ENCODE measurements at places on chromosomes 16 and 17. TPM values are rescaled to one million over a fixed set of nuclear protein-coding genes. Genes with fewer than 3 reads are reported as not detected.

The PRSS36 gene
- total RNA-seq: 0.99 TPM

The MMP28 gene
- 6.1 TPM for total RNA-seq

DNA sequence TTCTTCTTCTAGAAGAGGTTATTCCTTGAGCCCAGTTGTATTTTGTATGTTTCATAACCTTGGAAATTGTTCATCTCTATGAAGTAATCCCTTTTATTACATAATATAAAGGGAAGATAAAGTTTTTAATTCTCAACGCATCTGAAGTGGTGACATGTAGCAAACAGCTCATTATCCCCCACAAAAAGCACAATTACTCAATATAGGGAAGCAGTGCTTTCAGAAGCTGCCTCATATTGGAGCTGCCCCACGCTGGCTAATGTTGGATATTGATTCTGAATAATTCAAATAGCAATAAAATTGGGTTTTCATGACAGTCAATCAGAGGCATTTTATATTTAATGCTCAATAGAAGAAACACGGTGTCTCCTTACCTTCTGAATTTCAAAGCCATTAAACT lies 604.3 kb upstream of the RBFOX1 start:
- DNase-seq: no peak

DNA sequence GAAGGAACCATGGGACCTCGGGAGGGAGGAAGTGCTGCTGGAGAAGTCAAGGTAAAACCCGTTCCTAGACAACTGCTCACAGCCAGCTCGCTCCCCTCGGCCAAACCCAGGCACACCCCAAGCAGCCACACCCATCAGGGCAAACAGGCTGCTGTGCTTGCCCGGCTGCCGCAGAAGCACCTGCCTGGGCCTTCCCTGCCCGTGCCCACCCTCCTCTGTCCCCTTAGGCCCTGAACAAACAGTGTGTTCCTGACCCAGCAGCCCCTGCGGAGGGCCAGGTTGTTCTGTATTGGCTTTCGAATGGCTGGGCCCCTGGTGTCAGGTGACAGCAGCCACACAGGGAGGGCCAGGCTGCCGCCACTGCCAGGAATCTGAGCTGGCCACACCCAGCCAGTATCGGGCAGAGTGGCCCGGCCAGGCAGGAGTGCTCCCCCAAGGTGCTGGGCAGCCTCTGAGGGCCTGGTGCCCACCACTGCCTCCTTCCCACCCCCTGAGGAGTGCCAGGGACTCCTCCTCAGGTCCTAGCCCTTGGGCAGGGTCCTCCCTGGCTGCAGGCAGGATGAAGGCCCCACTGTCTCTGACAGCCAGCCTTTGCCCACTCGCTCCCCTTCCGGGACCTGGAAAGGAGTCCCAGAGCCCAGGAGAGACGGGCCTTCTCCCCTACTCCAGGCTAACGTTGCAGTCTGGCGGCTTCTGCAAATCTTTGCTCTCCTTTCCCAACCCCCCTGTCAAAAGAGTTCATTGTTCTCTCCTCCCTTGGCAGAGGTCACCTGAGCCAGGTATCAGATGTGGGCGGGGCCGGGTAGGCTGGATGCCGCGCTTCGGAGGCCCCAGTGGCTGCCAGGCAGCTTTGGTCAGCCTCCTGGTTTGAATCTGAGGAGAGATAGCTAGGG lies 24.0 kb downstream of the LLGL2 start:
- no peak for DNase-seq

DNA sequence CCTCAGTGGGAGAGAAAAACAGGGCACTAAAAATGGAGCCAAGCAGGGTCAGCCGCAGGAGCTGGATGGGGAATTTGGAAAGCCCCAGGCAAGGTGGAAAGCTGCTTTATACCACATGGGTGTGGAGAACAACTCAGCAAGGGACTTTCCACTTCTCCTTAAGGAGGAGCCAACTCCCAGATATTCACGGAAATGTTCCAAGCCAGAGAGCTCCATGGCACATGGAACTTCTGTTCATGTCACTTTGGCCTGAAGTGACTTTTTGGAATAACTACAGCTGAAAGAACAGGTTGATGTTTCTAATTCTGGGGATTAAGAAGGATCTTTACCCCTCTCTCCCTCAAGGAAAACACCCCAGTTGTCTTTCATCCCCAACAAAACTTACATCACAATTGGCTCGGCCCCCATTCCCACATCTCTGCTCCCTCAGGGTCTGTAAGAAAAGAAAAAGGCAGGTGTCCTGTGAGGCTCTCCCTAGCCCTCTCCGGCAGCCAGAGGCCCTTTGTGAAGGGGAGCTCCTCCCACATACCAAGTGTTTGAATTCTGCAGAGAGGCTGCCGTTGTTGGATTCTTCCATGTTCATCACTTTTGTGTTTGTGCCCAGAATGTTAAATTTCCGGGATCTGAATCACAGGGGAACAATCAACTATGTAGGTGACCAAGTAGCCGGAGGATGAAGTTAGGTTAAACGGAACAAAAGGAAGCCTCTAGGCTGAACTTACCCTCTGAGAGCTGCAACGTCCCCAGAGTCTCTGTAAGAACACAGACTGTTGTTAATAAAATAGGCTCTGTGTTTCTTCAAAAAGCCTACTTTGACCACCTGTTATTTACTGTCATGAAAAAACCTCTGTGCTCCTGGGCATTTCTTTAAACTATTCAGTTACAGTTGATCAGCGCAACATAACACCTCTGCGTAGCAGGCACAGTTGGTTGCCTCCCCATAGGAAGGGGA lies 41.0 kb downstream of the STAT5A start:
- DNase-seq: no peak

The ANKRD40CL gene
- not detected for total RNA-seq

The CACNG3 gene
- total RNA-seq: not detected

- no peak for DNase-seq
Measured at GRCh38 chr17:14303343-14304221, 2.7 kb downstream of the HS3ST3B1 start.

DNA sequence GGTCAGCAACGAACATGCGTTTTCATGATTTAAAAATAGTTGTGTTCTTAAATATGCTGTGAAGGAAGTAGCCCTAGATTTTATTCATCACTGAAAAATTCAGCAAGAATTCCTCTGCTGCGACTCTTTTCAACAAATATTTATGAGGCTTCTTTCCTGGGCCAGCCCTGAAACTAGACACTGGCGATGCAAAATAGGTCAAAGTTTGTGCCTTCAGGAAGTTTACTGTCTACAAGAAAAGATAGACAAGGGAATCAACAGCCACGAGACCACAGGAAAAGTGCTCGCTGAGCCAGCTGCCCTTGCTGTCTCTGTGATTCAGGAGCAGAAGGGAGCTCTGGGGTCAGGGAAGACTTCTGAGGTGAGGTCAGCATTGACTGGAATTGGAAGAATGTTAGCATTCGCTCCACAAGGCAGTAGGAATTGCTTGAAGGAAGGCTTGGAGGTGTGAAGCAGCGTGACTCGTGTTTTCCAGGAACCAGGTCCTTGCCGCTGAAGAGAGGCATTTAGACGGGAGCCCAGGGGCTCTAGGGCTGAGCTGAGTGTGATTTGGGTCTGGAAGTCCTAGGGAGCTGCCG lies 1.9 kb upstream of the RPL26 start:
- DNase-seq: no peak

- no peak for DNase-seq
Measured at GRCh38 chr16:76081967-76082366, 195.2 kb upstream of the CNTNAP4 start.

Measured in skin of body (tissue), 3 donors.